ENCODE measurements at places on chromosomes 5 and 9. TPM values are rescaled to one million over a fixed set of nuclear protein-coding genes. Genes with fewer than 3 reads are reported as not detected.

The ZFP37 gene
- total RNA-seq, result 14.1 TPM

The OSMR gene
- total RNA-seq, result 0.22 TPM

The KIAA1958 gene
- 29.8 TPM for total RNA-seq

The LHX6 gene
- not detected for total RNA-seq

The PTAR1 gene
- total RNA-seq, result 146 TPM

The CDKN2A gene
- total RNA-seq, result not detected

The DMRT3 gene
- 0.41 TPM for total RNA-seq

The LHX3 gene
- not detected for total RNA-seq

The SPATA31D4 gene
- not detected for total RNA-seq

The MYOZ3 gene
- 0.43 TPM for total RNA-seq

GRCh38 chr5:157516006-157516405 lies 56.0 kb downstream of the NIPAL4 start:
- no peak for DNase-seq

- DNase-seq, result peak; percentile 52
Observed at GRCh38 chr9:124256517-124257069, 1.2 kb upstream of the NEK6 start.

- DNase-seq, result no peak
Observed at GRCh38 chr5:31867219-31867618, 228.3 kb downstream of the PDZD2 start.

GRCh38 chr5:171481571-171482433 lies 62.4 kb downstream of the FGF18 start:
- DNase-seq, result no peak

GRCh38 chr9:96061293-96061987 lies 185.9 kb downstream of the ERCC6L2 start:
- peak; percentile 50 for DNase-seq

DNA sequence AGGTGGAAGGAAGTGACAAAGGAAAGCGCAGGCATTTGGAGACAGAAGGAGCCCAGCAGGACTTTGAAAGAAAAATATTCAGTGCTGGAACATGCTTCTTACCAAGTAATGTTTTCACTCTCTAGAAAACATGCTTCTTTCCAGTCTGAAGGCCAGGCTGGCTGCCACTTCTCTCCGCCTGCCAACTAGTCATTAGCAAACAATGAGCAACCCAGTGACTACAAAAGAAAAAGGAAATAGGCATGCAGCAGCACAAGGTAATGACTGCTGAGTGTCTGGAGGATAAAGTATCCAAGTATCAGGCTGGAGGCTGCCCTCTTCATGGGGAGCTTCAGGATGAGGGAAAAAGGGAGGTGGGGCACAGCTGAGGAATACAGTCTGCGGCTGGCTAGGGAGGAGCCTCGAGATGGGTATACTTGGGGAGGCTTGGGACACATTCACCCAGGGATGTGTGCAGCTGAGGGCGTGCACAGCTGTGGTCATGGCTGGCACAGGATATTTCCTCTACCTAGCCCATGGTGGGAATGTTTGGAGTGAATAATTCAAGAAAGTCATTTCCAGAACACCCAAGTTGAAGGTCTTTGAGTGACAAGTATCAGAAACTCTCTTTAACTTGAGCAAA lies 161.5 kb upstream of the KIF2A start:
- DNase-seq, result no peak

DNA sequence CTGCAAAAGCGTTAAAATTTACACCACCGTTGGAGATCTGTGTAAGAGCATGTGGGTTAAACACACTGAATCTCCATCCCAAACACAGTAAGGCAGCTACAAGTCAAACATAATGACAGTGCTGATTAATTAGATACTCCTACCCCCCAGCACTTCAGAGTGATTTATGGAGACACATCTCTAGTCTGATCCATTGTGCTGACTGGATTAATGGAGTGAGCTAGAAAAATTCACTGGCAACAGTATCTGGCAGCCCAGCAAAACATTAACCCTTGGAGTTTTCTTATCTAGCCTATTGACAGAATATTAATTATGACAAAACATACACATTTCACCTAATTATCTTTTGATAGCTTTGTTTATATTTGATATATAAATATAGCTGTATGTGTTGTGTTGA lies 188.6 kb upstream of the ISL1 start:
- no peak for DNase-seq

DNA sequence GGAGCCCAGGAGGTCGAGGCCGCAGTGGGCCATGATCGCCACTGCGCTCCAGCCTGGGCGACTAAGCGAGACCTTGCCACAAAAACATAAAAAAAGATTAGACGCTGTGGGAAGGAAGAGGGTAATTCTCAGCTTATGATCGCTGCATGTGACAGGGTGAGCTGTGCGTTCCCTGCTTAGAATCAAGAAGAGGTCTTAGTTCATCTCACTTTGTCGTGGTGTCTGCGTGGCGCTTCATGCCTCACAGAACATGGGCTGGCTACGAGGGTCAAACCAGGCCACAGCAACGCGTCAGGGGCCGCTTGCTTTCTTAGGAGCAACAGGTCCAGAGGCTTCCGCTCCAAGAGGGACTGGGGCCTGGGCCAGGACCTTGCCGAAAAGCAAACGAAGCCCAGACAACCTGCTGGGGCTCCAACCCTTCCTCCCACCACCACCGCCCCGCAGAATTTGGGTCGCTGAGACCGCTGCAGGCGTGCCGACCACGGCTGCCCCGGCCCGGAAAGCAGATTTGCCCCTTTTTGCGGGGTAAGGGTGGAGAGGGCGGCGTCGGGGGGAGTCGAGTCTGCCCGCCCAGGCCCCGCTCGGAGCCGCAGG lies 10.0 kb upstream of the GRIN1 start:
- peak; percentile 46 for DNase-seq

GRCh38 chr5:61866930-61867329 lies 439.1 kb upstream of the KIF2A start:
- no peak for DNase-seq

DNA sequence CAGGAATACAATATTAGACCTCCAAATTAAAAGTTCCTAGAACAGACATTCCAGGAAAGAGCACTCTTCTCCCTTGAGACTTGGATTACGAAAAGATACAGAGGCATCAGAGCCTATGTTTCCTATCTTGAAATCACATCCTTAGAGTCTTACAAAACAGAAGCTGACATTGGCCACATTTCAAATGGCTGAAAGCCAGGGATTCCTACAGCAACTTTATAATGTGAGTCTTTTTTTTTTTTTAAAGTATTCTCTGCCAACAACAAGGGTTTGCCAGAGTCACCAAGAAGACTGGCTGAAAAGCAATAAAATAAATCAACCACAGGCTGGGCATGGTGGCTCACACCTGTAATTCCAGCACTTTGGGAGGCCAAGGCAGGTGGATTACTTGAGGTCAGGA lies 63.1 kb downstream of the TRPM6 start:
- no peak for DNase-seq

DNA sequence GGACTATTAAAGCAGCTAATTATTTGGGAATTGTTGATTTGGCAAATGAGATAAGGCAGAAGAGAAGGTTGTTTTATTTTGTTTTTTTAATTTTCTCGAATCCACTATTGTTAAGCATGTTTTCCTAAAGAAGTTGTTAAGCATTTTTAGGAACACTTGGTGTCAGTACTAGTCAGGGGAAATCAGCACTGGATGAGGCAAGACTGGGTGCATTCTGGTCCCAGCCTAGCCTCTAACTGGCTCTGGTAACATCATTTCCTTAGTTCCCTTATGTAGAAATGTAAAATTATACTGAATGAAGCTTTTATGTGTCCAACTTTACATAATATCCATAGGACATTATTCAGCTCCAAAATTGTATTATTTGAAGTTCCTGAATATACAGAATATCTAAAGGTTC lies 196.1 kb downstream of the PCSK5 start:
- DNase-seq, result no peak

GRCh38 chr9:129390541-129390940 lies 212.5 kb upstream of the IER5L start:
- DNase-seq, result no peak

GRCh38 chr9:89853931-89854330 lies 249.1 kb downstream of the GADD45G start:
- DNase-seq, result no peak

DNA sequence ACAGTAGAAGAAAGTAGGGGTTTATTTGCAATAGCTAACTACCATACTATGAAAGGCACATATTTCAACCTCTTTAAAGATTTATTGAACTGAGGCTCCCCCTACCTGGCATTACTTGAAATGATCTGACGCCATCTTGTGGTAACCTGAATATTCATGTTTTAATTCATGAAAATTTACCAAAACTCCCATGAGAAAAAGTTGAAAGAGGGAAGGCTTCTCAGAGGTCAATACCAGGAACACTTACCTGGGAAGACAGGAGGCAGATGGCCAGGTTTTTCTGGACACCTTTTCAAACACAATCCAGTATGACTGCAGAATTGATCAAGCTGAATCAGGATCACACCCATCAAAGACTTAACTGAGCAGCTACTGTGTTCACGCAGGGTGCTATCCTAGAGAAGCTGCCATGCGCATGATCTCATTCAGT lies 9.4 kb downstream of the PRELID2 start:
- DNase-seq, result peak; percentile 59

GRCh38 chr9:114126247-114127060 lies 27.4 kb upstream of the KIF12 start:
- no peak for DNase-seq

GRCh38 chr5:131684595-131684994 lies 49.6 kb upstream of the RAPGEF6 start:
- no peak for DNase-seq

DNA sequence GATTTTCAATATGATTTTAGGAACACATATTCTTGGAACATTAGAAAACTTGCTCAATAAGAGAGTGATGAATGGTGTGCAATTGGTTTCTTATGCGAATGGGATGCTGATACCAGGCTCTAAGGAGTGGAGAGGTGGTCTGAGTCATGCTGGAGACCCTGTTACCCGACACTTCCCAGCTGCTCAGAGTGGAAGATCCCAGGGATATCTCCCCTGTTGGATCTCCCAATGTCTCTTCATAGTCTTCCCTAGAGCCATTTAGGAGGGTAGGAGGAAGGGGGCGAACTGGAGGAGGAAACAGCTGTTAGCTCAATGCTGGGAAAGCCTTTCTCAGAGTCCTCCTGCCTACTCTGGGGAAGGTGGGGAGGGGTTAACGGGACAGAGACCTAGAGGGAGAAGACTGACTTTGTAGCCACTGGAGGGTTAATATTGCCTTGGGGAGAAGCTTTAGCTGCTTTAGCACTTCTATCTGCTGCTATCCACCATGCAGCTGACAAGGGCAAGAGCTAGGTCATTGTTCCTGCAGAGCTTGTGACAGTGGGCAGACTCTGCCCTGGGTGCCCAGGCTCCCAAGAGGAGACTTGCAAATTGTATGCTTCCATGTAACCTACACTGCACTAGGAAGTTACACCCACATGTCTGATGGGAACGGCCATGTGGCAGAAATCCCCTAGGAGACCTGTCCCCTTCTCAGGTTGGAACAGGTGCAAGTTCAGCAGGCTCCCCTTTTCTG lies 301.0 kb downstream of the GADD45G start:
- no peak for DNase-seq

GRCh38 chr9:18052060-18052459 lies 421.9 kb upstream of the ADAMTSL1 start:
- no peak for DNase-seq

DNA sequence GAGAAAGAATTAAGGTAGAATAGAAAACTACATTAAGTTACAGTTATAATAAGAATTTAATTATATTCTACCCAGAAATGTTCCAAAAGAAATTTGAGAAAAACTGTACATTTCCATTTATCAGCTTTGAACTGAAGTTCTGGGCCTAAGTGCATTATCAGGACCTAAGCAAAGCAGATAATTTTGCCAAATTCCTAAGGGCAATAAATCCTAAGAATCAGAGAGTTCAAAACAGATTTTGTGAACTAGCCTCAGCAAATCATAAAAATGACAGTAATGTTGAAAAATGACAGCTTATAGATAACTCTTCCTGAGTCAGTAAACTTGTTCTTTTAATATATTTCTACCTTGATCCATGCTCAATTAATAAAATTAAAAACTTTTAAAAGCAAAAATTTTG lies 662.1 kb upstream of the CDH9 start:
- DNase-seq, result no peak

GRCh38 chr5:472656-473550 lies 29.9 kb downstream of the EXOC3 start:
- DNase-seq, result peak; percentile 96

GRCh38 chr5:1881731-1882336 lies 891 bp downstream of the IRX4 start:
- DNase-seq, result peak; percentile 52
